Bronchial smooth muscle cell (primary cell): ENCODE measurements at places on chromosomes 2 and 18. TPM values are rescaled to one million over a fixed set of nuclear protein-coding genes. Genes with fewer than 3 reads are reported as not detected.

Gene CLIP4
- 50.0 and 61.0 TPM in 2 replicates for total RNA-seq

Gene SCN2A
- total RNA-seq = 3.3 and 10.9 TPM in 2 replicates

Gene RAB6C
- total RNA-seq = not detected in 2 replicates

Gene FOXD4L1
- under 0.01 TPM in 1 of 2 replicates, not detected in the other for total RNA-seq

Gene LRRC30
- total RNA-seq = not detected in 2 replicates

Gene TMEM131
- 20.9 and 21.8 TPM in 2 replicates for total RNA-seq

Gene YES1
- total RNA-seq = 36.7 and 74.1 TPM in 2 replicates

Gene C1QL2
- not detected in 2 replicates for total RNA-seq

Gene APLF
- 3.5 and 5.9 TPM in 2 replicates for total RNA-seq

Gene SOX11
- total RNA-seq = not detected in 2 replicates

Gene EVX2
- total RNA-seq = not detected in 2 replicates

Gene GPR45
- not detected in 2 replicates for total RNA-seq

Gene C2orf80
- total RNA-seq = not detected in 2 replicates

Gene GLI2
- 4.0 and 4.7 TPM in 2 replicates for total RNA-seq

Gene MATN3
- 0.77 and 1.6 TPM in 2 replicates for total RNA-seq

Gene REG3G
- total RNA-seq = not detected in 2 replicates

Gene AQP12B
- not detected in 2 replicates for total RNA-seq

Gene DNPEP
- total RNA-seq = 78.2 and 137 TPM in 2 replicates

Gene MC5R
- not detected in 2 replicates for total RNA-seq

Gene DLX1
- 1.4 TPM in 2 replicates for total RNA-seq

Gene SERPINB10
- total RNA-seq = not detected in 2 replicates

Gene SCYGR4
- not detected in 2 replicates for total RNA-seq

Gene MXD1
- 2.9 and 3.3 TPM in 2 replicates for total RNA-seq

Gene ZNF516
- 17.6 and 21.1 TPM in 2 replicates for total RNA-seq

Gene TLX2
- total RNA-seq = 1.4 TPM in 2 replicates

Gene ALK
- under 0.01 and 0.16 TPM in 2 replicates for total RNA-seq

Gene DPYSL5
- total RNA-seq = not detected in 2 replicates

Gene CXCR1
- total RNA-seq = not detected in 2 replicates

Gene TRAPPC12
- 70.6 and 74.4 TPM in 2 replicates for total RNA-seq

Gene ADGRF3
- total RNA-seq = not detected in 2 replicates

Gene KLHL14
- not detected in 2 replicates for total RNA-seq
